ENCODE measurements at places on chromosomes 7 and 10.

DNA sequence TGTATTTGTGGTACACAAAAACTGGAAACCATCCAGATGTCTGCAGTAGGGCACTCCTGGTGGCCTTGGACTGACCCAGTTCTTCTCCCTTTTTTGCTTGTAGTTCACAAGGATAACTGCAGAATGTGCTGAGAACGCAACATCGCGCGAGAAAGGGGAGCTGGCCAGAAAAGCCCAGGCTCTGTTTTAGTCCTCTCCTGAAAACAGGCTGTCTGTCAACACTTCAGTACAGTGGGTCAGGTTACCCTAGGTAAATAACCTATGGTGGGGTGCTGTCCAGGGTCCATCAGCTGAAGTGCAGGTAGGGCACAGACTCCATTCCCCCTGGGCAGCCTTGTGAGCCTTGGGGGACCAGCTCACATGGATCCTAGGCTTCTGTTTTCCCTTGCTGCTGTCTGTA lies 495.8 kb downstream of the MDFIC start:
- DNase-seq, result no peak

- no peak for DNase-seq
These were observed 389 bp upstream of the FBXL15 start for GRCh38 chr10:102420181-102420713.

DNA sequence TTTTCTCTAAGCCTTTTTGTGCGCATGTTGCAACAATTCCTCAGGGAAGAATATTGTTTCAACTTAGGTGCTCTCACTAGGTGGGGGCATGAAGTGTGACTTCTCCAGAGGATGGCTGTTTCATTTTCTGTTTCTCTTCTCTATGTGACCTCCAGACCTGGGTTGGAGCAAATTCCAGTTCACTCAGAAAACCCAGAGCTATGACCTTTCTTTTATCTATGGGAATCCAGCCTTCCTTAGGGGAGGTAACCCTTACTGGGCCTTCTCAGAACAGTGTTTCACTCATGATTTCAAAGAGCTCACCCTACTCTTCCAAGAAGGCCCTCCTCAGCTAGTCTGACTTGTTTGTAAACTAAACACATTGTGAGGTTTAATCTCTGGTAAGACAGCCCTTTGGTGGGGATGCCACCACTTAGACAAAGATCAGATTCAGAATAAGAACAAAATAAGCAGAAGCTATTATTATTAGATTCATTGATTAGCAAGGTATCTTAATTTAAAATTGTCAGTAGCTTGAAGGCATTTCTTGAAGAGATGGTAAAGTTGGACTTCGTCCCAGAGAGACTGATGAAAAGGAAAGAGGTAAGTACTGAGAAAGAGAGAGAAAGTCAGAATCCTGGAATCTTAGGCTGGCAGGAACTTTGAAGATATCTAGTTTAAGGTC lies 16.6 kb upstream of the TAS2R60 start:
- DNase-seq, result no peak

DNA sequence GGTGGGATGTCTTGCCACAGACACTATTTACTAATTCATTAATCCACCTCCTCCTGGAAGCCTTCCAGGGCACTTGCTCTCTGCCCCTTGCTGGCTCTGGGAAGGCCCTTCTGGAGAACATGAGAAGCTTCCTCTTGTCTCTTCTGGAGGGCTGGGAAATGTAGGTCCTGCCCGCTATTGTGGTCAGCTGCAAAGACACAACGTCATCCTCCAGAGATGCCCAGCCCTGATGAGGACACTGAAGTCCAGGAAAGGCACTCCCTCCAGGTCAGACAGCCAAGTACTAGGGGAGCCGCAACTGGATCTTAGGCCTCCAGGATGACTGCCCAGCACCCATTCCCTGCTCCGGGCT lies 9.6 kb upstream of the TACR2 start:
- DNase-seq, result no peak

DNA sequence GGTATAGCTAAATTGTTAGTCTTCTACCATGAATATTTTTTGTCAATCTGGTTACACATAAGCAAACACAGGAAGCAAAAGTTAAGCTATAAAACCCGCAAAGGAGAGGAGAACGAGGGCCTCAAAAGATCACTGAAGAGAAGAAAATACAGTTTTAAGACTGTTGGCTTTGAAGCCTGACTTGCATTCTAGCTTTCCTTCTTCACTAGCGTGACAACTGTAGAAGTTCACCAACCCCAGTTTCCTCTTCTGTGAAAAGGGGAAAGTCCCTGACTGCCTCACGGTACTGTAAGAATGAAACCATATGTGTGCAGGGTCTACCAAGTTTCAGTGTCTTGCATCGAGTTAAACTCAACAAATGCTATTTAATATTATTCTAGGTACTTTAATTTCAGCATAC lies 7.5 kb upstream of the LRRN3 start:
- DNase-seq, result no peak
